ENCODE measurements at places on chromosomes 16 and 17.

DNA sequence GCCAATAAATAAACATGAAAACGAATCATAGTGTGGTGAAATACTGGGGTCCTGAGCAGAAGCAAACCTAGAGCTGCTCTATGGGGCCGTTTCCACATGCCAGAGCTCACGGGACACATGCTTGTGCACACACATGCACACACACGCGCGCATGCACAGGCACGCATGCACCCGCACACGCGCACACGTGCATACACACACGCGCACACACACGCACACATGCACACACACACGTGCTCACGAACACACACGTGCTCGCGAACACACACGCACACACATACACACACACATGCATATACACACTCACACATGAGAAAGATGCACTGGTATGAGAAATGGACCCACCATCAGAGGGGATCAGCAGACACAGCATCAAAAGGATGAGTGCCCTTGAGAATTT lies 52.2 kb upstream of the DNAJA2 start:
- DNase-seq = no peak

DNA sequence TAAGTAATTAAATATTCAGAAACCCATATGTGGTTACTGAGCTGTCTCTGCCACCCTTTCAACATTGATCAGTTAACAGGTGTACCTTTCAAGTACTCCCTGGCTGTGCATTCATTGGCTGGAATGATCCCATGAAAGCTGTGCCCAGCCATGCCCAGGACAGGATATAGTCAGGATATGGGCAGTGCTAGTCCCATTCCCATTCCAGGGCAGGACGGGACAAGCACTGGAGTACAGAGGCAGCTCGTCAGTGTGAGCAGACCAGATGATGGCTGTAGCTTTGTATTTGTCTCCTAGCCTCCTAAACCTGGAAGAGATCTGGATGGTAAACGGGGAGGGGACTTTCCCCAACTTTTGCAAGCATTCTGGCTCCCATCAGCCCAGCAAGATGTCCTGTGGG lies 22.5 kb downstream of the HEATR3 start:
- no peak for DNase-seq

DNA sequence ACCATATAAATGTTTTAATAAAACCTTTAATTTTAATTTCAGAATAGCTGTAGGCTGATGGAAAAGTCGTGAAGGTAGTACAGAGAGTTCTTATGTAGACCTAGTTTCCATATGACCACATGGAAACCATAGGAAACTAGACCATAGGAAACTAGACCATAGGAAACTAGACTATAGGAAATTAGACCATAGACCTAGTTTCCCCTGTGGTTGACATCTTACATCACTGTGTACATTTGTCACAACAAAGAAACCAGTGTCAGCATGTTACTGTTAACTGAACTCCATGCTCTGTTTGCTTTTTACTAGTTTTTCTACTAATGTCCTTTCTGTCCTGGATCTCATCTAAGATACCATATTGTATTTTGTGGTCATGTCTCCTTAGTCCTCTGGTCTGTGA lies 14.6 kb downstream of the NUDT7 start:
- DNase-seq = no peak

DNA sequence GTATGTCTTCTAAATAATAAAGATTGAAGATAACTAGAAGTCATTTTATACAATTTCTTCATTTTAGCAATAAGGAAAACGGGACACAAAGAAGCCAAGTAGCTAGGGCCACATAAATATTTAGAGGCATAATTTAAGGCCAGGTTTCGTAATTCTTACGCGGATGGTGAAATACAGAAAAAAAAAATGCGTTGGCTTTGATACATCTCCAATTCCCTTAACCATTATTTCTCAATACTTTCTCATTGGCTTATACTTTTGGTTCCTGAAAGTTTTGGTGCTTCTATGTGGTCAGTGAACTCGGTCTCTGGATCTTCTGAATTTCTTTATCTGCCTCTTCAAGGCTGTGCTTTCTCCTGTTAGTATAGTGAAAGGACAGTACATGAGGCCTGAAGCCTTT lies 888.1 kb downstream of the KCNJ2 start:
- no peak for DNase-seq

DNA sequence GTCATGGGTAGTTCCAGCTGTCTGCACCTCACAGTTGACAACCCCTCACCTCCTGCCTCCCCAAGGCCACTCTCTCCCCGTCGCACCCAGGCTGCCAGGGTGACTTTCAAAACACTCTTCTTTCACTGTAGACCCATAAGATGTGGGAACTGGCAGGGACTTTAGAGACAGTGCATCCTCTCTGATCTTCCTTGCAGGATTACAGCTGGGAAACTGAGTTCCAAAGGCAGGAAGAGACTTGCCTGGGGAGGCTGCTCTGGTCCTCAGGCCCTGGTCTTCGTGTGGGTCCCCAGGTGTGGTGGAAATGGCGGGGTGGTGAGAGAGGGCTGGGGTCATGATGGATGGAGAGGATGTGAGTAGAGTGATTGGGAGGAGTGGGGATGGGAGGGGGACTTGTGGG lies 21.9 kb upstream of the NKD1 start:
- no peak for DNase-seq

DNA sequence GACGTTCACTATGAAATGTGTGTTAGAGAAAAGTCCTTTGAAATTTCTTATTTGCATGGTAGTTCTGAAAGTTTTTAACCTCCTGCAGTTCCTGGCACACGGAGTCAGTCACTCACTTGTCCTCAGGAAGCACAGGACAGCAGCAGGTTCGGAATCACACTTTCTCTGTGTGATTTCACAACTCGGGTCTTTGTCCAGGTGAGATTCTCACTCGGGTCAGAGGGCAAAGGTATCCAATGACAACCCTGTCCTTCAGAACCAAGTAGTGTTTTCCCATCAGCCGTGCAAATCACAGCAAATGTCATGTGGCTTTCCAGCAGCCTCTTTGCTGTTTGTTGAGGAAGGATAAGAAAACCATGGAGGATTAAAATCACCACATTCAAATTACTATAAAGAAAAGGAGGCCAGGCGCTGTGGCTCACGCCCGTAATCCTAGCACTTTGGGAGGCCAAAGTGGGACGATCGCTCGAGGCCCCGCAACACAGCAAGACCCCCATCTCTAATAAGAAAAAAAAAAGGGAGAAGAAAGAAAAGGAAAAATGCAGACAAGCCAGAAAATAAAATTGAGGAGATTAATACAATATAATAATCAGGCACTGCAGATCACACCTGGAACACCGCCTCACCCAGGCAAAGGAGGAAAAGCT lies 22.0 kb downstream of the ADCY9 start:
- no peak for DNase-seq

- no peak for DNase-seq
Measured at GRCh38 chr17:17454276-17454675, 22.5 kb upstream of the MED9 start.

DNA sequence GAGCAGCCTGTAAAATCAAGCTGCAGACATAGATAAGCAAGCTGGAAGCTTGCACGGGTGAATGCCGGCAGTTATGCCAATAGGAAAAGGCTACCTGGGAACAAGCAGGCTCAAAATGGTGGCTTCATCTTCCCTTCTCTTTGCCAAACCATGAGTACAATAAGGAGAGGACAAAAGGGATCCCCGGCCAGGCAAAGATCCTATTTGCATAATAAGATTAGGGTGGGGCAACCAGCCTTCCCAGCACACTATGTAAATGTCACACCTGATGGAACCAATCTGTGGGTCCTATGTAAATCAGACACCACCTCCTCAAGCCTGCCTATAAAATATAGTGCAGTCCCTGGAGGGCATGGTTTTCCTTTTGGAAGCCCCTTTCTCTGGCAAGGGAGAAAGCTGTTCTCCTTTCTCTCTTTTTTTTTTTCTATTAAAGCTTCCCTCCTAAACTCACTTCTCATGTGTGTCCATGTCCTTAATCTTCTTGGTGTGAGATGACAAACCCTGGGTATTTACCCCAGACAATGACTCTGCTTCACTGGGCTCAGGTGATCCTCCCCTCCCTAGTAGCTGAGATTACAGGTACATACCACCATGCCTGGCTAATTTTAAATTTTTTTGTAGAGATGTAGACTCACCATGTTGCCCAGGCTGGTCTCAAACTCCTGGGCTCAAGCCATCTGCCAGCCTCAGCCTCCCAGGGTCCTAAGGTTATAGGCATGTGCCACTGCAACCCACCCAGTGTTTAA lies 44.2 kb downstream of the PSMD12 start:
- DNase-seq = no peak

GRCh38 chr16:19175492-19176262 lies 7.6 kb downstream of the SYT17 start:
- no peak for DNase-seq

DNA sequence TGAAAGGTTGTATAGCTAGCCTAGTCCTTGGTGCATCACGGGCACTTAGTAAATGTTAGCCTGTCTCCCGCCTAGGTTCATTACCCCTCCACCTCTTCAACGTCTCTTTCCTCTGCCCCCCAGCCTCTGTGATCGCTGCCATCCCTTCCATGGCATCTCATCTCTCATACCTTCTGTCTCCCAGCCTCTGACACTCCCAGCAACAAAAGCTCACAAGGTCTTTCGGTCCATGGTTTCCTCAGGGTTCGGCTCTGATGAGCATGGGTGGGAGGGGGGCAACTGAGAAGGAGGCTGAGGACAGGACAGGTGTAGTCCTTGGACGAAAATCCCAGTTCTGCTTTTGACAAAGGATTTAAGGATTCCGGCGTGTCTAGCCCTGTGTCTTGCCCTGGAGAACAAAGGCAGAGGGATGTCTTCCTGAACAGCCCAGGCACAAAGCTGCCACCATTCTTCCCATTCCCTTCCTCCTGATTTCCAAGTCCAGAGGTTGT lies 16.7 kb downstream of the CCR7 start:
- no peak for DNase-seq

DNA sequence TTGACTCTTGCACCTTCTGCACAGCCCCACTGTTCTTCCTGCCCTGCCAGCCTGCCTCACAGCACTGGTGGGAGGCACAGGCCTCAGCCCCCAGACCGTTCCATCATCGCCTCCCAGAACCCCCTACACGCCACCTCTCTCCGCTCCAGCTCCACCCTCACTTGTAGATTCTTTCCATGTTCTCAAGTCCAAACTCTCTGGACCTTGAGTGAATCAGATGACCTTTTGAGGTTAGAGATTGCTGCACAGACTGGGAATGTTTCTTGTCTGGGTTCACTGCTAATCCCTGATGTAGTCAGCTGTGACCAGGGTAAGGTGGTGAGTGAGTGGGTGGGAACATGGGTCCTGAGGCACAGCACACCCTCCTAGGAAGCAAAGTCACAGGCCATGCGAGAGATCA lies 272.4 kb downstream of the IRF8 start:
- no peak for DNase-seq

DNA sequence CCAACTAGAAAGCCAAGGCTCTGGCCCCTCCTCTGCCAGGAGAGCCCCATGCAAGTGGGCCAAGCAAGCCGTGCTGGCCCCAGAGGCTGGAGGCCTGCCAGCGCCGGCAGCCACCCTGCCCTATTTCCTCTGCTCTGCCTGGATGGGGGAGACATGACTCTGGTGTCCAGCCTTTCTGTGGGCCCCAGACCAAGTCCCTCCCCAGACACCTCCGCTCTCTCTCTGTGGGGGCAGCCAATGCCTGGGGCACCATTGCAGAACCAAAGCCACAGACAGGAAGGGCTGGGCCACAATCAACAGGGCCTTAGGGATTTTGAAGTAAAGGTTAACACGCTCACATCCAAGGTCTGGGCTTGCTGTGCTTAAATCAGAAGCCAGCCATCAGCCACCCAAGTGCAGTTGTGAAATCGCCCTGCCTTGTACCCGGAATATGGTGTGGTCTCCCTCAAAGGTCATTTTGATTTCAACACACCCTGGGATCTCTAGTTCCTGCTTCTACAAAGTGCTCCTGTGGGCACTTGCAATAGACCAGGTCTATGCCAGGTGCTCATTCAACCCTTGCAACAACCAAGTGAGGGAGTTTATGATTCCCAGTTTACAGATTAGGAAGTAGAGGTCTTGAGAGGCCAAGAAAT lies 63.5 kb upstream of the TEX2 start:
- no peak for DNase-seq

GRCh38 chr17:73998653-73999645 lies 204.5 kb upstream of the RPL38 start:
- no peak for DNase-seq

GRCh38 chr16:72189865-72190371 lies 18.0 kb upstream of the PMFBP1 start:
- DNase-seq = no peak

- DNase-seq = no peak
Measured at GRCh38 chr17:17029938-17030337, 12.3 kb upstream of the MPRIP start.

DNA sequence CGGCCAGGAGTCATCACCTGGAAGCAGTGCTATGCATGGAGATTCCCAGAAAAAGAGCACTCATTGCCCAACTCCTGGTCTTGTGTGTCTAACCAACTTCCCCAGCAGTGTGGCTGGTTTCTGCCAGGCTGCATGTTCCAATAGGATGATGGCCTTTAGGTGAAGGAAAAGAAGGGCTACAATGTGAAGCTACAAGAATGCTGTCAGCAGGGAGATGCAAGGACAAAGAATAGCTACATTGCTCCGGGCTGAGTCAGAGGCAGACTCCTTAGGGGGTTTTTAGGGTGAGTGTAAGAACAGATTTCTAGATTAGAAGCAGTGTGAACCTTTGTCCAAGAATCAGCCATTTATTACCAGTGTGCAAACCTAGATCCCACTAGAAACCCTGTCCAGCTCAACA lies 63.0 kb upstream of the DNAH9 start:
- no peak for DNase-seq

DNA sequence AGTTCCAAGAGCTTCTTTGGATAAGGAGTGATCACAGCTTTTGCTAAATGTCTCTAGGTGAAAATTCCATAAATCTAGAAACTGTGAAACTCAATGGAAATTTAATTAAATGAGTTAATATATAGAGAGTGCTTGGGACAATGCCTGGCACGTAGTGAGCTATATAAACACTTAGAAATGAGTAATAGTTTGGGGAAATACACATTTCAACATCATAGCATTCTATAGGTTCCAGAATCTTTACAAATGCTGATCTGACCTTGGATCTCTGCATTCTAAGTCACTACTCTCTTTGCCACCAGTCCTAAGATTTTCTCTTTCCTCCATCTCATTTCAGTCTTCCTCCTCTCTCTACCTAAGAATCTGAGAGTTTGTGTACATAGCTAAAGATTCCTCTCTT lies 175.6 kb downstream of the SOX9 start:
- DNase-seq = no peak

Data from amygdala (tissue), 56 donors.